ENCODE measurements at places on chromosomes 3 and 15.
A peak's percentile ranks its signal among the peaks of the same experiment; 100 is the strongest.

- no peak for DNase-seq
These were observed 39.3 kb downstream of the CDCP1 start for GRCh38 chr3:45106874-45107273.

GRCh38 chr3:143311096-143311495 lies 191.5 kb downstream of the CHST2 start:
- DNase-seq: no peak

DNA sequence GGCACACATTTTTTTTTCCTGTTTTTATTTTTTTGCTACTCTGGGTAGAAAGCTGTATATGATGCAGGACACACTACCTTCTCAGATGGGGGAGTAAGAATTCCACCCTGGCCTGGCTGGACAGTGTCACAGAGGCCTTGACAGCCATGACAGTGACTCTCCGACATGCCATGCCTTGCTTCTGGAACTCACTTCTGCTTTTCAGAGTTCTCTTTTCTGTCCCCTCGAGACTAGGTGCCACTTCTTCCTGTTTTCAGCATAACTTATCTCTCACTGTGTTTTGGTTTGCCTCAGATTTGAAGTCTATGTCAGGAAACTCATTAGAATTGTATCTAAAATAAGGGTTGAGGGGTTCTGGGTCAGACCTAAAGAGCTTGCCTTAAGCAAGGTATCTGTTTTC lies 69.1 kb upstream of the SEC13 start:
- DNase-seq: no peak

GRCh38 chr3:33054100-33055092 lies 42.5 kb downstream of the GLB1 start:
- DNase-seq: no peak

GRCh38 chr3:182967218-182968204 lies 12.8 kb downstream of the DCUN1D1 start:
- no peak for DNase-seq

GRCh38 chr15:101062471-101063171 lies 143.5 kb downstream of the LRRK1 start:
- no peak for DNase-seq

DNA sequence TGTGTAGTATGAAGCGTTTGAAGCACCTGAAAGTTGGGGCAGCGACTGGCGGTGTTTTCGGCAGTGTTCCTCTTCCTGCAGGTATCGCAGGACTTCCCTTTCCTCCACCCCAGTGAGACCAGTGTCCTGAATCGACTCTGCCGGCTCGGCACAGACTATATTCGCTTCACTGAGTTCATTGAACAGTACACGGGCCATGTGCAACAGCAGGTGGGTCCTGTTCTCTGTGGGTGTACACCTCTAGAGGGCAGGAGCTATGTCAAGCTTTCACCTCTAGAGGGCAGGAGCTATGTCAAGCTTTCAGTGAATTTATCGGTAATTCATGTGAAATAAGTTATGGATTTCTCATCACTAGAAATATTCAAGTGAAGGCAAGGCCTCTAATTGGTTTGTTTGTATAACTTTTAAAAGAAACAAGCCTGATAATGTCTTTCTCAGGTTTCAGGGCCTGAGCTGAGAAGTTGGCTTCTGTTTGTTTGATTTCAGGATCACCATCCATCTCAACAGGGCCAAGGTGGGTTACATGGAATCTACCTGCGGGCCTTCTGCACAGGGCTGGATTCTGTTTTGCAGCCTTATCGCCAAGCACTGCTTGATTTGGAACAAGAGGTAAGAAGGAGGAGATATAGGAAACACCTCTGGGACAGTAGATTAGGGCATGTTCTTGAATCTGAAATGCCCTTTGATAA lies 5.3 kb downstream of the TUBGCP4 start:
- peak; percentile 53 for DNase-seq

DNA sequence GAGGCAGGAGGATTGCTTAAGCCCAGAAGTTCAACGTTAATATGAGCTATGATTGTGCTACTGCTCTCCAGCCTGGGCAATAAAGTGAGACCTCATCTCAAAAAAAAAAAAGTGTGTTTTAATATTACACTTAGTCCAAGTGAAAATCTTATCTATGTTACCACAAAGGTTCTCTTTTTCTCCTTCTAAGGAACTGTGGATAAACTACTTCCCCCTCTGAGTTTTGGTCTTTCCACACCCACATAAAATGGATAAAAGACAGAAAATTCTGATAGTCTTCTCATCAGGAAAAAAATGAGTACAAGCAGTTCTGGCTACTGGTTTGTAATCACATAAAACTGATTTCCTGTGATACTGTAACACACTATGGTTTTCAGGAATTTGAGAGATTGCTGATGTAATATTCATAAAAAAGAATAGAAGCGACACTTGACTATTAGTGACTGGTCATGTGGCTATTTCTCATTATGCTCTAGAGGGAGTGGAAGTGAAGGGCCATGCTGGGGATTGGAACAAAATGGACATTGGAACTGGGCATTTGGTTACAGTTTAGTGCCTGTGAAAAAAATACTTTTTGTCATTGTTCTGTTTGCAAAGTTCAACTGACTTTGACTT lies 68.2 kb downstream of the RYR3 start:
- DNase-seq: no peak

DNA sequence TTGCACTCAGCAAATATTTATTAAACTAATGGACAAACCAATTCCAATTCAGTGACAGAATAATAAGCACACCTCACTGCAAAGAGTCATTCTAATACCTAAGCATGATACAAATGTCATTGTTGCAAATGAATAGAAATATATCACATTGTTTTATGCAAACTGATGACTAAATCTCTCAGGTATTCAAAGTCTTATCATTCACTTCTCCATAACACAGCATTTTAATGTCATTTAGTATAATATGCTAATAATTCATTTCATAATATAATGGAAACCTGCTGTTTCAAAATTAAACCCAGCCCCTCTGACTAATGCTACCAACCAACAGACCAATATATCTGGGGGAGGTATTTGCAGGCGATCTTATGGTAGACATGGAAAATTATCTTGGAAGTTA lies 71.8 kb downstream of the FGF7 start:
- no peak for DNase-seq

- DNase-seq: no peak
These were observed 424.1 kb downstream of the MAGI1 start for GRCh38 chr3:65614585-65614984.

Data from NCI-H524 (cell line).